ENCODE measurements at places on chromosomes 16 and 17.

DNA sequence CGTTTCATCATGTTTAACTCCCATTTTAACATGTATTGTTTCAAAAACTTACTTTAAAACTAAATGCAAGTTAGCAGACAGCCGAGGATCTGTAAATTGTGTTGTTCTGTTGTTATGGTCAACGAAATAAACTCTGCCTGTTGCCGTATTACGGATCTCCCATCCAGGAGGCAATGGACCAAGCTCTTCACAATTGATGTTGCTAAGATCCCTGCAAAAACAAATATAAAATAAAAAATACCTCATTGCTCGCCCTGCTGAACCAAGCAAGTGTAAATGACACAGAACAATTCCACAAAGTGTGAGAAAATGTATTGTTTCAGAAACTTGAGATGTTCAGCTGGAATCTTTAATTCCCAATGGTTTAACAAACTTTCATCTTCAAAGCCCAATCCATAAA is 65.0 kb downstream of the CEP95 start:
- DNase-seq = no peak

DNA sequence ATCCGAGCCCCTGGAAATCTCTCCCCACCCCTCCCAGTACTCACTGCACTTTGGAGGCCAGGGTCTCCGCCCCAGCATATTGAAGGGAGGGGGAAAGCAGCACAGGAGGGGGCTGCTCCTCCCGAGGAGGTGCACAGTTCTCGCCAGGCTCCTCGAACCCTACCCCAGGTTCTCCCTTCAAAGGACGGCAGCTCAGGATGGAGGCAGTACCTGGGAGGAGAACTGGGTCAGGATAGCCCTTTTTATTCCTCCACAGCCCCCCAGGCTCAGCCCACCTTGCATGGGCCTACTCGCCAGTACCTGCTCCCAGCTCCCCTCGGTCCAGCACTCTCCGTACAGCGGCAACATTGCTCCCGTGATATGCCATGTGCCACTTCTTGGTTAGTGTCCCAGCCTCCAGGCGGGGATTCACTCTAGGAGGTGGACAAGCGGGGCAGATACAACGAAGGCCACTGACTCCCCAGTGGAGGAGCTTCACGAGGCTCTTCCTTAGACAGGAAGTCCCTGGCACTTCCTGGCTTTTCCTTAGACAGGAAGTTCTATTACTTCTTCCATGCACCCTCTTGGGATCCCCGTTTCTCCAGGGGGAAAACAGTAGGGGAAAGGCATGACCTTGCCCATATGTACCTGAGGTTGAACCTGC is 2.1 kb upstream of the GPS2 start:
- peak; percentile 9 for DNase-seq

- DNase-seq = no peak
These were observed 66.9 kb downstream of the SOCS1 start for GRCh38 chr16:11188801-11189740.

GRCh38 chr16:19645557-19645981 is 72.5 kb downstream of the KNOP1 start:
- no peak for DNase-seq

DNA sequence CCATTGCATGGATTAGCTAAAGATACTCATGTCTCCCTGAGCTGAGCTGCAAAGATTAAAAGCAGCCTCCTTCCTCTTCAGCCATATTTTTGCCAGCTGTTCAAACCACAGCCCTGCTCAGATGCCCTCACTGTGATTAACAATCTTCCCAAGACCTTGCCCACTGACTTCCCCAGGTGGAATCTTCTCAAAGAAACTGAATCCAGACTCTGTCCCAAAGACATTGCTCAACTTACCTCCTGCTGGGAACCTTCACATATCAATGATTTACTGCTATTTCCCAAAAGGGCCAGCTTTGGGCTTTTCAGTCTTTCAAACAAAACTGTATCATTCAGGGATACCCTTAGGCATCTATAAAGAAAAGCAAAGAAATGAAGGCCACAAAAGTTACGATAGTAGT is 9.2 kb downstream of the C17orf67 start:
- DNase-seq = no peak

GRCh38 chr16:27164352-27164751 is 39.0 kb upstream of the KDM8 start:
- no peak for DNase-seq

DNA sequence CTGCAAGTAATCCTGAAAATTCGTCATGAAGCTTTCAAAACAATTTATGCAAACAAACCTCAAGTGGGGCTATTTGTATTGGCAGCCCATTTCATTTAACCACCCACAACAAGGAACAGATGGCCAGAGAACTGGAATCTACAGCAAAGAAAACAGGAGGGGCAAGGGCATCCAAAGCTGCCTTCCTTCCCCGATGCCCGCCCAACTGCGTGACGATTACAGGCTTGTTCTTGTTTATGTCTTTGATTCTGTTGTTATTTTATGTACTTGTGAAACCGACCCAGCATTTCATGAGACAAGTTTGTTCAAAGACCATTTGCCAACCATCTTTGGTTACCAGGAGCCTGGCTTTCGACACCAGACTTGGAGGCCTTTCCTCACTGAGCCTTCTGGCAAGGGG is 59.1 kb upstream of the IRX6 start:
- no peak for DNase-seq

DNA sequence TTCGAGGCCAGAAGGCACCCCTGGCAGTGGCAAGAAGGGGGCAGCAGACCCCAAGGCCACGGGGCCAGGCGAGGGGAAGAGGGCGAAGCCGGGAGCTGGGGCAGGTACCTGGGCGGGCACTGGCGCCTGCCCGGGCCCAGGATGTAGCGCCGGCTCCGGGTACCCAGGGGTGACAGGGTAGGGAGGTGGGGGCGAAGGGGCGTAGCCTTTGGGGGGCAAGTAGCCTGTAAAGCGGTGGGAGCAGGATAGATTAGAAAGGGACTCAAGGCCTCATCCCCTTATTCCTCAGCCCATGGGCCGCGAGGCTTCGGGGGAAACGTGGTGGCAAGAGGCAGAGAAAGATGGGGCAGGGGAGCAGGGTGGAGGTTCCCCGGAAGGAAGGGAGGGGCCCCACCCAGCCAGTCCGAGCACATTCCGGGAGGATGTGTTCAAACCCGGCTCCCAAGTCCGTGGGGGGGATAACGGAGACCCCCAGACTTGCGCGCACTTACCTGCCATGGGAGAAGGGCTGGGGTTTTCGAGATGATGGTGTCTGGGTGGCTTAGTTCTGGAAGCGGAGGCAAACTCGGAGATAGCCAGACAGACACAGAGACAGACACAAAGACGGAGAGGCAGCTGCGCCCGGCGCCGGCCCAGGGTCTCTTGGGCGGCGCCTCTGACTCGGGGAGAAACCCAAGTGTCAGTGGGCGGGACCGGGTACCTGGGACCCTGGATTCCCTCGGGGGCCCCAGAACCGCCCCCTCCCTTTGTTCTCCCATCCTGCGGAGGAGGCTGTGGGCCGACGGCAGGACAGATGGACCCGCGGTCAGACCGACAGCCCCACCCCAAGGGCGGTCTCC is 493 bp downstream of the PLSCR3 start:
- DNase-seq = peak; percentile 74

GRCh38 chr16:26211542-26211941 is 519.8 kb downstream of the HS3ST4 start:
- no peak for DNase-seq
